GOT3 (cell line): ENCODE measurements at places on chromosomes 2 and 18.

DNA sequence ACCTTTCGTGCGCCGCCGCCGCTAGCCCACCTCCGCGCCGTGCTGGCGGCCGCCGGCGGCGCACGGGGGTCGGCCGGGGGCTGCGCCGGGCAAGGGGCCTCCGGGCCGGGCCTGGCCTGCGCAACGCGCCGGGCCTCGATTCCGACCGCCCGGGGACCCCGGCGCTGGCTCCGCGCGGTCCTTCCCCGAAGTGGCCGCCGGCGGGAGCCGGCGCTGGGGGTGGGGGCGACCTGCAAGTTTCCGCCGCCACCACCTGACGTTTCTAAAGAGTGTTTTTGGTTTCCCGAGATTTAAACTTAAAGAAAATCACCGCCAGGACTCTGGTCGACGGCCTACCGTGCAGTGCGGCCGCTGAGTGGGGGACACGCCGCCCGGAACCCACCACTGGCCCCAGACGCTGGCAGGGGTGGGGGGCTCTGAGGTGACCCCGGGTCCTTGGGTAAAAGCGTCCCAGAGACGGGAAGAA, 3.8 kb upstream of the GATA6 start:
- no peak for DNase-seq

GRCh38 chr2:45922577-45922988, 271.1 kb downstream of the PRKCE start:
- no peak for DNase-seq

DNA sequence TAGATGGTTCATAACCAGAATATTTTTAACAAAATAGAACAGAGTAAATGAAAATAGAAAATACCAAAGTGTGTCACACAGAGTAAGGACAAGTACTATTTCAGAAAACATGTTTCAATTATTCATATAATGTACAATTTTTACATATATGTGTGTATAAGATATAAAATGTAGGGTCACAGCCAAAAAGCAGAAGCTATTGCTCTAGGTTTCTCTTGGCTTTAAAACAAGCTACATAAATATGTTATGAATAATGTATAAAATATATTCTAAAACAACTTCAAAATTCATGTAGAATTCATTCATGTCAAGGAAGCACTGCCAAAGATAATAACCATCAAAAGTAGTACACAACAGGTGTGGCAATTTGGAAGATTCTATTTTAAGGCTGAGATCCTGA, 218.2 kb downstream of the TTC32 start:
- no peak for DNase-seq

DNA sequence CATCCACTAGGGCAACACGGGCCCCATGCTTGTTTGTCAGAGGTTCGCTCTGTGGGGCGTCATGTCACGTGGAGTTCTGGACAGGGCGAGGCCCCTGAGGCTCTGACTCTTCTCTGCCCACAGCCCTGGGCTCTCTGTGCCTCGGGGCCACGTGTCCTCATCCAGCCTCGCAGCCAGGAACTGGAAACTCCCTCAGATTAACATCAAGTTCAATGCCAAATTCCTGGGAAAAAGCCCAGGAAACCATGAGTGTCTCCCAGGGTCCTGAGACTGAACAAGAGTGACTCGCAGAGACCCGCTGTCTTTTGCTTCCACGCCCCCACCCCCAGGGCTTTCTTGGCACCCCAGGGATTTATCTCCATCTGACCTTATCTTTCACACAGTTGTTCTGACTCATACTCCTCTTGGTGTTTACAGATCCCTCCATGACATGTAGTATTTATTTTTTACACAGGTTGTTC, 174.0 kb upstream of the PIEZO2 start:
- DNase-seq, result no peak

- no peak for DNase-seq
Observed at GRCh38 chr2:120060088-120060623, 47.3 kb downstream of the EPB41L5 start.

- DNase-seq, result no peak
Observed at GRCh38 chr2:38158378-38159118, 82.6 kb upstream of the CYP1B1 start.

- no peak for DNase-seq
Observed at GRCh38 chr18:48300463-48300961, 108.7 kb downstream of the ZBTB7C start.
